ENCODE measurements at places on chromosomes 11 and 22. TPM values are rescaled to one million over a fixed set of nuclear protein-coding genes. Genes with fewer than 3 reads are reported as not detected.

- DNase-seq, result no peak
Measured at GRCh38 chr11:92500453-92500852, 275.8 kb downstream of the FAT3 start.

DNA sequence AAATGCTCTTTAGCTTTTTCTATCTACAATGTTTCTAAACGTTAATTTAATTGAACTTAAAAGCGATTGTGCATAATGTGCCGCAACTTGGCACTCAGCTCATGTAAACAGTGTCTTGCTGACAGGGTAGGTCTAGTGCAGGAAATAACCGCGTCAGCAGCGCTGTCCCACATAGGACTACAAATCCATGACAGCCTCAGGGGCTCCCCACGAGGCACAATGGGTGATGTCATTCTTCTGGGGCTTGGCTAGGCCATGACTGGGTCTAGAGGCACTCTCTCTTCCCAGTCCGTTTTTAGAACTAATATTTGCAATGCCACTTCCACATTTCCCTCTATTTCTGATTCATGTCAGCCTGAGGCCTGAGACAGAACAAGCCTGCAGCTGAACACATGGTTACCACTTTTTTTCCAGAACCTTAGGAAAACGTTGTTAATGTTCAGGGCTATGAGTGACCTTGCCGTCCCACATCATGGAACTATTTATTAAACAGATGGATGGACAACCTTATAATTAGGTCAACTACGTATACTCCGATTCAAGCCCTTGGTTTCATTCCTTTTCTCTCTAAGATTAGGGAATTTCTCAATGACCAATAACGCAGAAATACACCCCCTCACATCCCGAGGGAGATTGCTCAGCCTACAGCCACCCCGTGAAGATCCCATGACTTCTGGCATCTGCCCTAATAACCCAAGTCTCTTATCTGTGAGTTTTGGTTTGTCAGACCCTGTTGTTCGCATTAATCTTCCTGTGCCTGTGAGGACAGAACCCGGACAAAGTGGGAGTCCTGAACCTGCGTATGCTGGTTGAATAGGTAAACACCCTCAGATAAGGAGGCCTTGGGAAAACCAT is 19.4 kb upstream of the SNX32 start:
- DNase-seq, result no peak

- no peak for DNase-seq
Measured at GRCh38 chr11:9276571-9276970, 11.4 kb upstream of the DENND5A start.

GRCh38 chr22:44930711-44931035 is 79.1 kb downstream of the PHF21B start:
- DNase-seq, result no peak

DNA sequence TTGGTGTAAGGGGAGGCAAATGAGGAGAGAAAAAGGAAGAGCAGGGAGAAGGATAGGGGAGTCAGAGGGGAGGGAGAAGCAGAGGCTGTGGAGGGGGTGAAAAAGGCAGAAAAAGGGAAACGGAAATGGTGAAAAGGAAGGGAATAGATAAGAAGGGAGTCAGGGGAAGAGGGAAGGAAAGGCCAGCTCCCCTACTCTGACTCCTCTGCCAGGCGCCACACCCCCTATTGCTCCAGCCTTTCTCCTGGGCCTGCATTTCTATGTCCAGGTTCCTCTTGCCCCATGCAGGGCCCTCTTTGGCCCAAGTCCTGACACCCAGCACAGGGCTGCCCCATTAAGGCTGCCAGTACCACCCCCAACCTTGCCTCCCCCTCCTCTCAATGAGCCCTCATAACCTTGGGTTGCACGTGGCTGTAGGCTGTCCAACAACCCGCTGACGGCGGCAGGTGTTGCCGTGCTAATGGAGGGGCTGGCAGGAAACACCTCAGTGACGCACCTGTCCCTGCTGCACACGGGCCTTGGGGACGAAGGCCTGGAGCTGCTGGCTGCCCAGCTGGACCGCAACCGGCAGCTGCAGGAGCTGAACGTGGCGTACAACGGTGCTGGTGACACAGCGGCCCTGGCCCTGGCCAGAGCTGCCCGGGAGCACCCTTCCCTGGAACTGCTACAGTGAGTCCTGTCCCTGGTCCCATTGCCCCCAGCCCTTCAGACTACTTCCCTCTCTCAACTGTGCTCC is 3.4 kb upstream of the NHERF4 start:
- no peak for DNase-seq

DNA sequence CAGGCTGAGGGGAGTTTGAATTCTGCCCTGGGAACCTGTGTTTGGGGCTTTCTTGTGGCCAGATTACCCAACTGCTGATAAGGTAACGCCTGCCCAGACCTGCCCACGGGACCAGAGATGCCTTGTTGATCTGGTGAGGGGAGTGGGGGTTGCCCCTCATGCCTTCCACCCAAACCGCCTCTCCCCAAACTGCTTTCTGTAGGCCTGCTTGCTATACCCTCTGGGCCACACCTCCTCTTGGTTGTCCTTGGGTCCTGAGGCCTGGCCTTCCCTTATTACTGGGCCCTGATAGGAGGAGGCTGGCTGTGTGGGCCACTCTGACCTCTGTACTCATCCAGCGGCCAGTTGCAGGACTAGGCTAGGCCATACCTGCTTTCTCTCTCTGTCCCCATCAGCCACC is 3.4 kb downstream of the P2RY2 start:
- no peak for DNase-seq

DNA sequence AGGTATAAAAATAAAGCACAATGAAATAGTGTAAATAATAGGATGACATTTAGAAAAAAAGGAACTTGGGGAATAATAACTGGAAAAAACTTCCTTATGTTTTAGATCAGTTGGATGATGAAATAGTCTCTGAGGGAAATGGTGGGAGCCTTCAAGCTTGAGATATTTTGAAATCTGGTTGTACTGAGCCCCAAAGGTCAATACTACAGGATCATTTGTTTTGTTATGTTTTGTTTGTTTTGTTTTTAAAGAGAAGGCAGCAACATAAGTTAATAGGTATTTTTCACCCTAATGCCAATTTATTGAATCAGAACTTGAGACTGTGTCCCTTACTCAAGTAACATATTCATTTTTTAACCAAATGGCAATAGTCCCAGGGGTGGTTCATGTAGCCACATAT is 393.1 kb downstream of the ETS1 start:
- no peak for DNase-seq

GRCh38 chr11:62428871-62429560 is 10.2 kb downstream of the SCGB1A1 start:
- no peak for DNase-seq

DNA sequence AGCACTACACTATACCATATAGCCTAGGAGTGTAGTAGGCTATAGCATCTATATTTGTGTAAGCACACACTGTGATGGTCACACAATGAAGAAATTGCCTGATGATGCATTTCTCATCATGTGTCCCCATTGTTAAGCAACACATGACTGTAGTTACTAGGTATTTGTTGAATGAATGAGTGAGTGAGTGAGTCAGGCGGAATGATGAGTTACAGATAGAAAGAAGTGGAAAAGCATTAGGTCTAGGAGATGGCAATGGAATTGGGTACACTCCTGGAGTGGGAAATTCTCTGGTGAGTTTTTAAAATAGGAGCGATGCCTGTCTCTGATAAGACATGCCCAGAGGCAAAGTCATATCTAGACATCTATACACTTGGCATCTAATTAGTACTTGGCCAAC is 160.5 kb upstream of the TBCEL start:
- no peak for DNase-seq

Gene FUT4
- polyA plus RNA-seq, result 4.3 TPM

Gene UCP3
- polyA plus RNA-seq, result 2.1 TPM

Gene LRRC75B
- 7.7 TPM for polyA plus RNA-seq

Gene PKP3
- 26.5 TPM for polyA plus RNA-seq

Gene MCHR1
- polyA plus RNA-seq, result 0.39 TPM

Gene EHF
- 2.0 TPM for polyA plus RNA-seq

Gene SUN2
- polyA plus RNA-seq, result 64.9 TPM

Gene TSGA10IP
- 0.05 TPM for polyA plus RNA-seq

Gene CYP2D6
- polyA plus RNA-seq, result 9.2 TPM
